Transverse colon (tissue), 4 donors: ENCODE measurements at places on chromosomes 4 and X.

DNA sequence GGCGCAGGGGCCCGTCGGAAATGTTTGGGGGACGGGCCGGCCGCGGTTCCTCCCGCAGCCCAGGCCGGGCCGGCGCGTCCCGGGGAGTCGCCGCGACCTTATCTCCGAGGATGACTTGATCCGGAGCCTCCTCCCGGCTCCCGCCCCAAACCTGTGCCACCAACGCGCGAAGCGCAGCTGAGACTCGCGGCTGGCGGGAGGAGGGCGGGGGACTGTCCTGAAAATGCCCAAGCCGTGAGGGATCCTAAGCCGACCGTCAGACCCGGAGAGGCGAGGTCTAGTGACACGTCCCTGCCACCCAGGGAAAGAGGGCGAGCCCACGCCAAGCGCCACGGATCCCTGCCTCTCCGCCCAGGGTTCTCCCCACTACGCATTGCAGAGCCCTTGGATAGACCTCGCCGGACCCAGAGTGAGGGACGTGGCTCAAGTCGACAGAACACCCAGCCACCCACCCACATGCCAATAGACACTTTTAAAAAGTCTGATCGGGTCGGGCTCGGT is 26.9 kb downstream of the UTP14A start:
- peak; percentile 26 for DNase-seq

GRCh38 chr4:38204339-38205035 is 244.3 kb downstream of the PTTG2 start:
- no peak for DNase-seq

DNA sequence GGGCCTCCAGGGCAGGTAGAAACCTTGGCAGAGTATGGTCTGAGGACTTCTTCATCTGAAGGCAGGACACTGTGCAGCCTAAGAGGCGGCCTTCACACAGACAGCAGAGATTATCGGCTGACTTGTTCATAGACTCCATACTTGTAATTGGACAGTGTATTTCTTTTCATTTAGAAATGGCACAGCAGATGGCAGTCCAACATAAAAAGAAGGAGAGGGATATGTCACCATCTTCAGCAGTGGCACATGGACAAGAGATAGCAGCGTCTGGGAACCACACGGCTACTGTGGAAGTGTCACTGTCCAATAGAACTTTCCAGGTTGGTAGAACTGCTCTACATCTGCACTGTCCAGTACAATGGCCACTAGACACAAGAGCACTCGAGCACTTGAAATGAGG is 21.7 kb upstream of the GEMIN8 start:
- DNase-seq = no peak

DNA sequence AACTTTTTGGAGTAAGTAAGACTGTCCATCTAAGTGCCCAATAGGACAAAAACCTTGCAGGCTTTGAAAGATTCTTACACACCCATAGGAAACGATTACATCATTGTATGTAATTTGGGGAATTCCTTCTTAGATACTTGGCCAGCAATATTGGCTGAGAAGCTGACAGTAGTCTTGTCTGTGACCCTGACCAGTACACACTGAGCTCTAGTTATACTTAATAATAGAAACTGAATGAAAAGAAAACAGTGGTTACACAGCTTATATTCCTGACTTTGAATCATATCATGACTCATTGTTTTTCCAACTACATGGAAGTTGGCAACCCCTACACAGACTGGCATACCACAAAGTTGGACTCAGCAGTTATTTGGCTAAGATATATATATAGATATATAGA is 7.1 kb upstream of the TLR2 start:
- no peak for DNase-seq

- DNase-seq = no peak
Observed at GRCh38 chr4:124934916-124935315, 222.4 kb upstream of the ANKRD50 start.
